ENCODE measurements at places on chromosomes 7 and 10.

DNA sequence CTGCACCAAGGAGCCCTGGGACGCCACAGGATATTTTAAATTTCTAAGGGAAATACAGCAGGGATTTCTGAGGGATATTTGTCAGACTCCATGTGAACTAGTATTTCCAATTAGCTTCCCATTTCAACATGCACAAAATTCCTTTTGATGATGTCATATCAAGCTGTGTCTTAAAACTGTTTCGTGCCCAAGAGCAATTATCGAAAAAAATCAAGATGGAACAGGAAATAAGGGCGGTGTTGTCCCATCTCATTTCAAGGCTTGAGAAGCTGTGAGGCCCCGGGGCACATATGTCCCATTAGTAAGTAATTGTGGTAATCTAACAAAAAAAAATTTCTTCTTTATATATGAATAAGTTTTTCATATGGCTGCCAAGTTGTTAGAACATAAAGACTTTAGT is 47.4 kb downstream of the PPP1R17 start:
- no peak for DNase-seq

- DNase-seq: no peak
These were observed 36.6 kb downstream of the GTF2IRD1 start for GRCh38 chr7:74489997-74490945.

DNA sequence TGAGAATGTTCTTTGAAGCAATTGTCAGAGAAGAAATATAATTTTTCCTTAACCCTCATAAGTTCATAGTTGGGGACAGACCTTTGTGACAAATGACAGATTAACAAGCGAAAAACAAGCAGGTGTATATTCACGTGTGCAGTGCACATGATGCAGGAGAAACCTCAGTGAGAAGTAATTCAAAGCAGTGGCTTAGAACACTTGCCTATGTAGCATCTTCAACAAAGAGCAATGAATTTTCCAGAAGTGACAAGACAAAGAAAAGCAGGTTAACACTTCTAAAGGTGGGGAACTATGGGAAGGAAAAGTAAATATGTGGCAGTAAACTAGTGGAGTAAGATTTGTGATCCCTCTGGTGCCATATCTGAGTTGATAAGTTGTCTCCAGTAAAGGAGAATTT is 65.8 kb downstream of the MCU start:
- no peak for DNase-seq

GRCh38 chr7:145978769-145979168 is 137.8 kb upstream of the CNTNAP2 start:
- no peak for DNase-seq

- DNase-seq: no peak
These were observed 70.2 kb upstream of the PPP2R2D start for GRCh38 chr10:131830446-131831130.

DNA sequence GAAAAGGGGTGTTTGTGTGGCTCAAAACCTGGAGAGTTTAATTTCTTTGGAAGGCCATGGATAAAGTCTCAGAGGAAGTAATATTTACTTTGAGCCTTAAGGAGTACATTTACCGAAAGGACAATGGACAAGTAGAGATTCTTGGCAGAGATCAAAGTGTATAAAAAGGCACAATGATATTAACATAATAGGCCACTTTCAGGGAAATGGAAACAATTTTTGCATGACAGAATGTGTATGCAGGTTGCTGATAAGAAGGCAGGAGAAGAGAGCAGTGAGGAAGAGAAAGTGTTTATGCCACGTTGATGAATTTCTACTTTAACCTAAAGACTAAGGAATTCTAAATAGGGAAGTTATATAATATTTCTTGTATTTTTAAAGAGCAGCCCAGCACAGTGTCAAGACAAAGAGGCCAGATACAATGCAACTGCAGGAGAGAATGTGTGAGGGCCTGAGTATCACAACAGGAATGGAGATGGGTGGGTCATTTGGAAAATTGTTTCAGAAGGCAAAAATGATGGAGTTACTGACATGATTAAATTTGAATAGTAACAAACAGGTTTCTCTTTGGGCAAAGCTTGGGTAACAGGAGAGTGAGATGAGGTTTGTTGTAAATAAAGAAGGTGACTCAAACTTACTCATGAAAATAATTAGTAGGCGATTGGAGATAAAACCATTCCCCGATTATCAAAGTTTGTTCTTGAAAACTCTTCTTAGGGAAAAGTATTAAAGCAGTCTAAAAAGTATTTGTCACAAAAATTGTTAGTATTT is 84.1 kb downstream of the THSD7A start:
- no peak for DNase-seq

- DNase-seq: peak; percentile 94
These were observed 140.5 kb downstream of the PRKAG2 start for GRCh38 chr7:151736403-151736909.

DNA sequence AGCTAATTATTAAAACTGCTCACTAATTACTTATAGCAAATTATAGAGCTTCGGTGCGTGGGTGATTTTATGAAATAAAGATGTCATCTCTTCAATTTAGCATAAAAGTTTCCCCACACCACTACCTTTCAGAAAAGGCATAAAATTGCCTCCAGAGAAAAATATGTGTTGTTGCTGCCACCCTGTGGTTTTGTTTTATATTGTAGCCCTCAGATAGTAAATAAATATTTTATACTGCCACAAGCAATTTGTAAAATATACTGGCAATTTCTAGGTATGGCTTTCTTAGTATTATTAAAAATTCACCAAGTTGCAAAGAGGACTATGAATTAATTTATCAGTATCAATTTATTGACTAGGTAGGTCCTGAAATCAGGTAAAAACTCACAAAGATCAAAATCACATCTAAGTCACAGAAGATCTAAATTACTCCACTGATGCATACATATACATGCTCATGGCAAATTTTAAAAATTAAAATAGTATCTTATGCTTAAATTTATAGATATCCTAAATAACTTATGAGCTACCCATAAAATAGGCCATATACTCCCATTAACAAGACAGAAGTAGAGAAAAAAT is 26.5 kb downstream of the ASNS start:
- no peak for DNase-seq

DNA sequence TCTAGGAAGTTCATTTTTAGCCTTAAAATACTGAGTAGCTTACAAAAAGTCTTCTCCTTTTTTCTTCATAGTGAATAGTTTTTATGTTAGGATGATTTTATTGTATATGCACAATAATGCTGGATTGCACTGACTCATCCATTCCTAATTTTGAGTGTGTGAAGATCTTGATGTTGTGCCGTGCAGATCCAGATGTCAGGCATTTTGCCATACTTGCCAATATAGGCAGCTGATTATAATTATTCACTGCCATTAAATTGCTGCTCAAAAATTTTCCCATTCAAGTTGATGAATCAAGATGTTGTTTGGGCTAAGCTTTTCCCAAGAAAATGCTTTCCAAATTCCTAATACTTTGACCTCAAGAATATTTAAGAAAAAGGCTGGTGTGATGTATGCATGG is 218.3 kb downstream of the AHR start:
- no peak for DNase-seq

- DNase-seq: no peak
These were observed 1139.9 kb upstream of the LRRN3 start for GRCh38 chr7:109950821-109951564.

DNA sequence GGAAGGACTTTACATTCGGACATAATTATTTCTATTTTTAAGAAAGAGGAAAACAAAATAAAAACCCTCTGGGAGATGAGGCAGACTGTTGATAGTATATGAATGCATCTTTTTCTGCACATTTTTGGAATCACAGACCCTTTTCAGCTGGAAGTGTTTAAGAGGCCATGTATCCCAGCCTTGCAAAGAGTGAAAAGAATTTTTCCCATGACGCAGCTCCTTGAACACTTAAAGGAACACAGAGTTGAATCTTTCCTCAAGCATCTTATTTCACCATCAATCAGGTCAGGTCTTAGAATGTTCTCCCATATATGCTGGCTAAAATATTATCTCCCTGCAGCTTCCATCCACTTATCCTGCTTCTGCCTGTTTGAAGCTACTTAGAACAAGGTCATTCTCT is 45.9 kb upstream of the PAPSS2 start:
- DNase-seq: no peak

DNA sequence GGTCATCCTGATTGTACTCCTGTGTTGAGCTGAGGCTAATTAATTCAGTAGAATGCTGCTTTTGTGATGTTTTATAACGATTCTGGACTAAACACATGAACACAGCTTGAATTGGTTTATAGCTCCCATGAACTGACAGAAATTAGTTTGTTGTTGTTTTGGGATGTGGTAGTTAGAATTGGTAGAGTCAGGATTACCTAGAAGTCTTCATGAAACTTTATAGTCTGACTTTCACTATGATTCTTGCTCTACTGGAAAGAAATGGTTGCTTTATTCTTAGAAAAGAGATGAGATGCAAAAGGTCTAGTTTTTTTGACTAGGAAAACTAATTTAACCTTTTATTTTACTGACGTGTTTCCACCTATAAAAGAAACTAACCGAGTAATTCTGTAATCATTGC is 23.4 kb upstream of the TRUB1 start:
- no peak for DNase-seq

GRCh38 chr10:88624840-88625239 is 38.3 kb downstream of the LIPJ start:
- no peak for DNase-seq

- DNase-seq: peak; percentile 12
These were observed 22.9 kb upstream of the NANOS1 start for GRCh38 chr10:119006451-119007210.

DNA sequence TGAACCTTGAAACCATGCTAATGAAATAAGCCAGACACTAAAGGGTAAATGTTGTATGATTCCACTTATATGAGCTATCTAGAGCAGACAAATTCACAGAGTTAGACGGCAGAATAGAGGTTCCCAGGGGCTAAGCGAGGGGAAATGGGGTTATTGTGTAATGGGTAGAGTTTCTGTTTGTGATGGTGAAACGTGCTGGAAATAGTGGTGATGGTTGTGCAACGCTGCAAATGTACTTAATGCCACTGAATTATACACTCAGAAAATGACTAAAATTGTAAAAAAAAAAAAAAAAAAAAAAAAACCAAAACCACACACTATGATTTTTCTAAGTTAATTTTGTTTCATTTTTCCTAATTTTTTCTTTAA is 30.0 kb downstream of the SFXN4 start:
- DNase-seq: no peak

DNA sequence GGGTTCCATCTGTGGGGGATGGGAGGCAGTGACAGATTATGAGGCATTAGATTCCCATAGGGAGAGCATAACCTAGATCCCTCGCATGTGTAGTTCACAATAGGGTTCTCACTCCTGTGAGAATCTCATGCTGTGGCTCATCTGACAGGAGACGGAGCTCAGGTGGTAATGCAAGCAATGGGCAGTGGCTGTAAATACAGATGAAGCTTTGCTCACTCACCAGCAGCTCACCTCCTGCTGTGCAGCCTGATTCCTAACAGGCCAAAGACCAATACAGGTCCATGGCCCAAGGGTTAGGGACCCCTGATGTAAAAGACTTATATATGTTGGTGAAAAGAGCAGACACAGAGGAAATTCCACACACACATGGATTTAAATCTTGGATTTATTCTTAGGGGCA is 370.2 kb downstream of the NRG3 start:
- DNase-seq: no peak

DNA sequence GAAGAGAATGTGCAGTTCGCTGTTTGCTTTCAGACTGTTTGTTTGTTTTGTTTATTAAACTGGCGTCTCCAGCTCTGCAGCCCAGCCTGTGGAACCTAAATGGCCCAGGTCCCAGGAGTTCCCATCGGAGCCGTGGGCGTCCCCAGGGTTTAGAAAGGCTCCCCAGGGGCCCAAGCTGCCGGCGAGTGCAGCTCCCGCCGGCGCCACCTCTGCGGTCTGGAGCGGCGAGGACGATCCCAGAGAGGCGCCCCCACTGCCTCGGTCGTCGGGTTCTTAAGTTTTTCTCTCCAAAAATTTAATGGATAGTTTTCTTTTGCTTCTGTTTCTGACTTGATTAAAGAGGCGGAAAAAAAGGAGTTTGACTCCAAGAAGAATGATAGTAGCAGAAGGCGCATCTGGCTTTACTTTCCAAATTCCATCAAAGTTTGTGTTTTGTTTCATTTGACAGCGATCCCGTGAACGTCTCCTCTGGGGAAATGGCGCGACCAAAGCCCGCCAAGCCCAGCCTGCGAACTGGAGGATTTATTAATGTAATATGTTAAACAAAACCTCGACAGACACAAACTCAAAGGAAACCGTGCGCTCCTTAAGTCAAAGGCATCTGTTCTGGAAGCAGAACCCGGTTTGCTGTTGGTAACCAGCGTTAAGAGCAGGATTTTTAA is 718 bp upstream of the FZD1 start:
- DNase-seq: no peak

DNA sequence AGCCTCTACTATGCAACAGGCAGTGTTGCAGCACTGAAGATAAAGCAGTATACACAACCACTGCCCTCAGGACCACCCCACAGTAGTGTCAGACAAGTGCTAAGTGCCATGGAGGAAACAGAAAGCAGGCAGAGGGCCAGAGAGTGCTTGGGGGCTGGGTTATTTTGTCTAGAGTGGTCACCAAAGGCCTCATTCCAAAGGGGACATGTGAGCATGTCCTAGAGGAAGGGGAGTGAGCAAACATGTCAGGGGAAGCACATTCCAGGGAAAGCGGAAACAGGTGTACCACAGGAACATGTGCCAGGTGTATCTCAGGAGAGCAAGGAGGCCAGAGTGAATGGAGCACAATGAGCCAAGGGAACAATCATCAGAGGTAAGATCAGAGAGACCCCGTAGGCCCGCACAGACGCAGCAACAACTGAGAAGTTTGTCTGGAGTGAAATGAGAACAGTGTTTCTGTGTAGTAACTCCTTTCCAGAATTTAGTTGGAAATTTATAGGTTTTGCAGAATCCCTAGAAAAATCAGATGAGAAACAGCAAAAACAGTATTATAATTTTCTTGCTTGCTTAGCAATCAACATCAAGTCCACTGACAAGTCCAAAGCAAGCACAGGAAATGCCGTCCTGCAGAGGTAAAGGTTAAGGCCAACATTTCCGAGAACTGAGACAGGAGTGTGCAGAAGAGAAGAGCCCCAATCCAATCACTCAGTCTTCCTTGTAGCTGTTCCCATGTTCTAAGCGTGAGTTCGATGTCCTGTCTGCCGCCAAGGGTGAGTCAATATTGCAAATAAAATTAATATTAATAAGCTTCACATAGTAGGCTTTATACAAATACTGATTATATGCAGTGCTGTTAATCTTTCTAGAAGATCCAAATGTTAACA is 67.3 kb downstream of the SGMS1 start:
- no peak for DNase-seq

GRCh38 chr7:12926206-12926605 is 238.8 kb downstream of the ARL4A start:
- no peak for DNase-seq

DNA sequence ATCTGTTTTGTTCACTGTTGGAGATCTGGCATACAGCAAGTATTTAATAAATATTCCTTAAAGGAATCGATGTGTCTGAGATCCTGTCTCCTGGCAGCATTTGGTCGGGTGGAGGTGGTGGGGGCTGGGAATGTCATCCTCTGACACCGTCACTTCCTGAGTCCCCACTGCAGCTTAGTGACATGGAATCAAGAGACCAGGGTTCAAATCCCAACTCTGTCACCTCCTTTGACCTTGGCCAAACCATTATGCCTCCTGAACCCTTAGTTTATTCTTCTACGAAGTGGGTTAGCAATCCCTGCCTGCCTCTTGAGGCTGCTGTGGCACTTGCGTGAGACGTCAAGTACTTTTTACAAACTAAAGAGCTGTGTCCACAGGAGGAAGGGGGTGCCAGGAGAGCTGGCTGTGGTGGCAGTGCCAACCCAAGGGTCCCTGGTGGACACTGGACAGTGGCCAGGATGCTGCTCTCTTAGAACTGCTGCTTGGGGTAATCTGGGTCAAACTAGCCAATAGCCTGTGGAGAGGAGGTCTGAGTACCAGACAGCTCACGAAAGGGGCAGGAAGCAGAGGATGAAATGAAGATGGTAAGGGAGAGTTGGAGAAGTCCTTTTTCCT is 8.0 kb upstream of the ZMIZ1 start:
- DNase-seq: no peak

- no peak for DNase-seq
These were observed 88.8 kb upstream of the INSIG1 start for GRCh38 chr7:155208681-155209477.
